Stimulated activated CD4-positive, alpha-beta T cell treated with anti-CD3 and anti-CD28 coated beads, Interleukin-15, amount 100 ng/mL, for 24 hours (primary cell): ENCODE measurements at places on chromosomes 5 and 9.

- no peak for DNase-seq
Measured at GRCh38 chr5:119862619-119863018, 233.3 kb downstream of the FAM170A start.

- DNase-seq: no peak
Measured at GRCh38 chr5:62111428-62111827, 194.6 kb upstream of the KIF2A start.

GRCh38 chr9:79165020-79165780 is 406.6 kb upstream of the TLE4 start:
- DNase-seq: no peak

DNA sequence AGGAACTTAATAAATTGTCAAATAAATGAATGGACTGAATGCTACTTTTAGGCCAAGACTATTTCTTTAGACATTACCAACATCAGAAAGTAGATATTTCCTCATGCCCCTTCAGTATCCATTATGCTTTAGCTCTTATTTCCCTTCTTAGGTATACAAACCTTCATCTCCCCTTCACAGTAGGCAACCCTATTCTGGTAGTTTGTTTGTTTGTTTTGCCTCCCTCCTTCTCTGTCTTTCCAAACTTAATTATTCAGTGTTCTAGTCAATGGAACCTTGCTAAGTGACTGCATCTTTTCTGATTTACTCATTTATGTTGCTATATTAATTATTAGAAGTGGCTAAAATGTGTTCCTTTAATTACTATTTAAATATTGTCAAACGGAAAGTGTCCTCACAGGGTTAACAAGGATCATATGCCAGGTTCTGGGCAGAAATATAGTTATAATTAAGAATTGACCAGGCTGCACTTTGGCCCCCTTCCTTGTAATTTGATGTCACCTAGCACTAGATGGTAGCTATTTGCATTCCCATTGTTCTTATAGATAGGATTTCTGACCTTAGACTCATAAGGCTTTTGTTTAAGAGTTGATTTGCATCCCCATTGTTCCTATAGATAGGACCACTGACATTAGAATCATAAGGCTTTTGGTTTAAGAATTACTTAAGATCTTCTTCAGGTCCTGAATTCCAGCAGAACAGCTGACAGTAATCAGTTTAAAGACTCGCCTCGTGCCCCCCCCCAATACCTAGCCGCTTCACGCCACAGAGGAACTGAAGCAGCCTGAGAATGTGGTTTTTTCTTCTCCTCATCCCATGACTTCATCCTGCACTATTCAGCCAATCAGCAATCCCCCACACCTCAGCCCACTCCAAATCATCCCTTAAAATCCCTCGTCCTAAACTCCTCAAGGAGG is 84.4 kb upstream of the NUDT12 start:
- no peak for DNase-seq

GRCh38 chr5:1737790-1738405 is 61.7 kb downstream of the MRPL36 start:
- DNase-seq: peak; percentile 57

DNA sequence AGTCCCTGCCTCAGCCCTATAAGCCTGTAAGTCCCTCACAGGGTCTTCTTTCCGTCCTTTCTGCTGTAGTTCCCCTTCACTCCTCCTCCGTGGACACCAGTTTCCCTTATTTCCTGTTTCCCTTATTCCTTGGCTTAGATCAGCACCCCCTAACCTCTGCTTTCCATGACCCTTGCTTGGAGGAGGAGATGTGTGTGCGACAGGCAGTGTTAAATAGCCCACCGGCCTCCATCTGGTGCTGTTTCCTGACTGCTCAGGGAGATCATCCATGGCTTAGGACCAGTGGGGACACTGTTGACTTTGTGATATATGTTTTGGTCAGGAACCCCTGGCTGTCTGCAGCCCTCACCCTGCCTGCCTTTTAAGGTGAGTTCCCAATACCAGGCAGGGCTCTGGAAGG is 34.1 kb upstream of the PSD2 start:
- DNase-seq: no peak
